Right ventricle myocardium inferior (tissue), 1 donor: ENCODE measurements at places on chromosomes 5 and 9.

DNA sequence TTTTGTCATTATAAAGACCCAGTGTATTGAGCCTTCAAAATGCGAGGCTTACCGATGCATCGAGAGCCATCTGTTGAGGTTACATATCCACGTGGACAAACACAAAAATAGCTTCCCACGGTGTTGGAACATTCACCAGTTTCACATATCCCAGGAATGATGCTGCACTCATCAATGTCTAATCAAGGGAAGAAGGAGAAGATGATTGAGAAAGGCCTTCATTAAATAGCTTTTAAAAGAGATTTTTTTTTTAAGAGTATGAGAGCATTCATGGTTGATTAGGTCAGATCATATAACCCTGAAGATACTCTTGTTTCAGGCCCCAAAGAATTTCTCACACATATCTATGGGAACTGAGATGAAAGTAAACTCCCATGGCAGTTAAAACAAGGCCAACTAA lies 129.4 kb downstream of the FBN2 start:
- no peak for DNase-seq

DNA sequence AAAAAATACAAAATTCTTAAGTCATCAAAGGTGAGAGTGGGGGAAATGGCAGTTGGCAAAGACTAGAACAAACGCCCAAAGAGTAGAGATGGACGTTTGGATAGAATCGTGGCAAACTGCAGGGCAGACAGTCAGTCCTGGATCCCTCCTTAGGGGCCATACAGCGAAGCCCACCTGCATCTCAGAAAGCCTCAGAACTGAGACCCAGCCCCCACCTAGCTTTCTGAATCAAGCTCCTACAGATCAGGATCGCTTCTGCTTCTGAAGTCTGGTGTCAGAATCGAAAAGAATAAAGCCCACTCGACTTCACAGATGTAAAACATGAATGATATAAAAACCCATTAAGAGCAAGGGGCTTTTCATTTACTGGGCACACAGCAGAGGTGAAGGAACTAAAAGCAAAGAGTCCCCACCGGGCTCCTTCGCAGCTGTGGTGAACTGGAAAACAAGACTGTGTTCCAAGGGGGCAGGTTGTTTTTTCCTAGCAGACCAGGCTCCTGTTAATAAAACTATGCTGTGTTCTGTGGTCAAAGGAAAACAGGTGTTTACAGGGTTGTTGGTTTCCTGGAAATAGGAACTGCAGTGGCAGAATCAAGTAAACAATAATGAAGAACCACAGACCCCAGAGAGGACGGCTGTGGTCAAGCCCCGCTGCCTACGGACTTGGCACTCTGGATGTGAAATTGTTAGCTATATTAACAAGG lies 91.8 kb downstream of the TLE1 start:
- no peak for DNase-seq

- no peak for DNase-seq
Measured at GRCh38 chr5:88682881-88683361, 200.1 kb downstream of the MEF2C start.

DNA sequence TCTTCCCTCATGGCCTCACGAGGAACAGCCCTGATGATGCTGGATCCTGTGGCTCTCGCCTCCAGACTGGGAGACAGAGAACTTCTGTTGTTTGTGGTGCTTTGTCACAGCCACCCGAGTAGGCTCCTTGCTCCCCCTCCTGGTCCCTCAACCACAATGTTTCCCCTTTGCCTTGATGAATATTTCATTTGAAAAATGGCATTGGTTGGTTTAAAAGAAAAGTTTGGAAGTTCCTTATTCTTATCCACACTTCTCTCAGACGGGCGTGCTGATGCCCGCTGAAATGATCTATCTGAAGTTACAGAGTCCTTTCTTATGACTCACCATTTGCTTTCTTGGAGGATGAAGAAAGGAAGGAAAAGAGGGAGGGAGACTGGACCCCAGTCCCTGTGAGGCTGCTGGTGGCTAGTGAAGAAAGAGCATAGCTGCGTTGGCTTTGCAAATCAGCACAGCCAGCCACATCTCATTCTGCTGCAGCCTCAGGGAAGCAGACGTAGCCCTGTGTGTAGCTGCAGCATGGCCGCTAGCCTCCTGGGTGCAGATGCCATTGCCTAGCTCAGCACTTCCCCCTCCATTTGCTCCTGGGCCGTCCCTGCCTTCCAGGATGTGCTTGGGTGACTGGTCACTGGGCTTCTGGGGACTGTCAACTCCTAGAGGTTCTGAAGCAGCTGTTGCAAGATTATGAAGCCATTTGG lies 185.9 kb downstream of the ERCC6L2 start:
- DNase-seq = no peak

- DNase-seq = no peak
Measured at GRCh38 chr5:118233606-118234005, 754.7 kb downstream of the DTWD2 start.

- DNase-seq = no peak
Measured at GRCh38 chr5:75706016-75706415, 11.2 kb downstream of the POC5 start.

- no peak for DNase-seq
Measured at GRCh38 chr9:123933440-123934212, 3.7 kb upstream of the DENND1A start.

GRCh38 chr9:94675008-94675881 lies 35.9 kb upstream of the FBP1 start:
- DNase-seq = no peak

DNA sequence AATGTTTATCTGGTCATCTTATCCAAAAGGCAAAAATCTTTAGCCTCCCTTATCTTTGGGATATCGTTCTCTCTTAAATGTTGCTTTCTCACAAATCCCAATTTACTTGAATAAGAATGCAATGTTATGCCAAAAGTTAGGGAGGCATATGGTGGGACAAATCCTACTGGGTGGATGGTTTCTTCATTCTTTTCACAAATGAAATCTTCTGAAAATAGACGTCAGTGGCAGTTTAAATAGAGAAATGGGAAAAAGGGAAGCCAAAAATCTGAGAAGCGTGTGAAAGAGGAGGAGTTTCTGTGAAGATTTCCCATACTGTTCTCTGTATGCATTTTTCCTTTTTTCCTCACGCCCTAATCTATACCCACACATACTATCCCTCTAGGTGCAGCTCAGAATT lies 2.5 kb upstream of the PCDHAC1 start:
- no peak for DNase-seq

- no peak for DNase-seq
Measured at GRCh38 chr9:134373269-134373668, 47.0 kb downstream of the RXRA start.
